ENCODE measurements at places on chromosomes 6 and 20. TPM values are rescaled to one million over a fixed set of nuclear protein-coding genes. Genes with fewer than 3 reads are reported as not detected.

Gene CNR1
- total RNA-seq = 2.0 TPM

DNA sequence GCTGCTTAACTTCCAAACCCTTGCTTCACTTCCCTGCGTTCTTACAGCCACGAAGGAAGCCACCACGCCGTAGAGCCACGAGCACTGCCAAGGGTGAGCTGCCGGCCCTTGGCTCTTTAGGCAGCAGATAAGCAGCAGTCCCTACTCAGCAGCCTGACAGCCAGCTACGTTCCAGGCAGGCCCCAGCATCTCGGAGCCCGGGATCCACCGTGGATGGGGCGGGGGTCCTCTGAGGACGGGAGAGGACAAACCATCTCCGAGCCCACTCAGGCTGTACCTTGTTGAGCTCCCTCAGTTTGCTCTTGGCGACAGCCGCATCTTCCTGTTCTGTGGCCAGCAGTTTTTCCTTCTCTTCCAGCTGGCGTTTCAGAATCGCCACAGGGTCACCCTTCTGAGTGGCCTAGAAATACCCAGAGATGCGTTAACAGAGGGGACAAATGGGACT, 40.5 kb downstream of the RRBP1 start:
- H3K27ac ChIP-seq = no peak overlapping the region
- H3K4me3 ChIP-seq = no peak overlapping the region
- peaks cover 12% of the 10 kb centered on the region for H3K36me3 ChIP-seq
- peaks cover 5% of the 10 kb centered on the region for H3K27me3 ChIP-seq
- no peak for DNase-seq

GRCh38 chr6:103720393-103720792, 1139.3 kb downstream of the HACE1 start:
- no peak overlapping the region for H3K27ac ChIP-seq
- no peaks in the 10 kb centered on the region for H3K4me1 ChIP-seq
- DNase-seq = no peak
- no peaks in the 10 kb centered on the region for H3K36me3 ChIP-seq
- no peak overlapping the region for H3K4me3 ChIP-seq

DNA sequence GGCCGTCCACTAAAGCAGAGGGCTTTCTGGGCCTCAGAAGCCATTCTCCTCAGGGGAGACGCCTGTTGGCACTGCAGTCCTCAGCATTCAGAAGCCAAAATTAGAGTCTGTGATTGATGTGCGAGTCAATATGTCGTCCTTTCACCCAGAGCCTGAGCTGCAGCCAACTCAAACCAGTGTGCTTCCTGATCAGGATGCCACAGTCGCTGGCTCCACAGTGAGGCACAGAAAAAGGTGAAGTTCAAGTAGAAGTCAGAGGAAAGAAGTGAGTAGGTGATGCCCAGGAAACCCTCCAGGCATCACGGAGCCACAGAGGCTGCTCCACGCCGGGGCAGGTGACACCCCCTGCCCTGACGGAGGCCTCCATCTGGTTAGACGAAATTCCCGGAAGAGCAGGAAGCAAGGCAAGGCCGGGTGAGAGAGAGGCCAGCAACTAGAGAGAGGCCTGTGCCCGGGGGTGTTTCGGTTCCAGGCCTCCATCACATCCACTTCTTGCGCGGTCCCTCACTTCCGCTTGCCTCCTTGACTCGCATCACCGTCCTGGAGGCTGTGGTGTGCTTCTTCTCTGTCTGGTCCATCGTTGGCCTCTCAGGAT, 177.7 kb upstream of the SNX9 start:
- DNase-seq = no peak
- H3K4me3 ChIP-seq = no peak overlapping the region
- H3K36me3 ChIP-seq = peaks cover 19% of the 10 kb centered on the region
- no peak overlapping the region for H3K27ac ChIP-seq
- H3K4me1 ChIP-seq = peaks cover 47% of the 10 kb centered on the region

GRCh38 chr6:105667056-105667455, 264.2 kb upstream of the PREP start:
- no peaks in the 10 kb centered on the region for H3K27me3 ChIP-seq
- no peaks in the 10 kb centered on the region for H3K4me1 ChIP-seq
- no peak overlapping the region for H3K27ac ChIP-seq
- H3K36me3 ChIP-seq = no peaks in the 10 kb centered on the region
- no peak for DNase-seq
- H3K4me3 ChIP-seq = no peak overlapping the region

Gene WFDC12
- total RNA-seq = not detected

DNA sequence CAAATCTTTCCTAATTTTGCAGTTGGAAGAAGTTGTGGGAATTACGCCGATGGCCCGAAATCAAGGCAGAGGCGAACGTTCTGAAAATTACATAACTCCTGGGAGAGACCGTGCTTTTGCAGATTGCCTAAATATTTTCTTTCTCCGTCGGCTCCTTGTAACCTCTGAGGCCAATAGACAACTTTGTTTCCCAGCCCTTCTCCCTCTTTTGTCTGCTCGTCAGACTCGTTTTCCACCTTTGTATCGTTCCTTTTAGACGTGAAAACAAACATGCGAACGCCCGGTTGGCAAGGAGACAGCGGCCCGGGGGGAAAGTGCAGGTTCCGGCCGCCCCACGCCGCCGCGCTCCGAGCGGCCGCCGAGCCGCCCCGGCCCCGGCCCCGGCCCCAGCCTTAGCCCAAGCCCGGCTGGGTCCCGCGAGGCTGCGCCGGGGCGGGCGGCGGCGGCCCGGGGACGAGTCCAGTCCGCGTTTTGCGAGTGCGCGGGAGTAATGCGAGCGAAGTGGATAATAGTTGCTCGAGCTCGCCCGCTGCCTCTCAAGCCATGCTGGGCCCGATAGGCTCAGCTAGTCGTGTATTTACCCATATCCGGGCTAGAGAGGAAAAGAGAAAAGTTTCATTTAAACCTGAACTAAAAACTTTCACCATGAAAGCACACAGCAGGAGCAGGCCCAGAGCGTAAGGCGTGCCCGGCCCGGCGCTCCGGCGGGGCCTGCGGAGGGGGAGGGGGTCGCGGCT, at the start of gene ARID1B:
Gene ARID1B (plus strand): TSS at position 539 of the 737 bp plus-strand sequence. CDS start 303 bp downstream, outside the sequence.
- peak within 1 kb of the TSS; percentile 98 for H3K4me3 ChIP-seq
- peaks cover 21% of the 10 kb centered on the region for H3K27me3 ChIP-seq
- peaks cover 12% of the 10 kb centered on the region for H3K36me3 ChIP-seq
- peaks cover 19% of the 10 kb centered on the region for H3K4me1 ChIP-seq

GRCh38 chr6:54445207-54445606, 137.0 kb downstream of the TINAG start:
- H3K36me3 ChIP-seq = no peaks in the 10 kb centered on the region
- H3K27ac ChIP-seq = no peak overlapping the region
- H3K4me3 ChIP-seq = no peak overlapping the region
- no peaks in the 10 kb centered on the region for H3K4me1 ChIP-seq
- H3K27me3 ChIP-seq = no peaks in the 10 kb centered on the region

DNA sequence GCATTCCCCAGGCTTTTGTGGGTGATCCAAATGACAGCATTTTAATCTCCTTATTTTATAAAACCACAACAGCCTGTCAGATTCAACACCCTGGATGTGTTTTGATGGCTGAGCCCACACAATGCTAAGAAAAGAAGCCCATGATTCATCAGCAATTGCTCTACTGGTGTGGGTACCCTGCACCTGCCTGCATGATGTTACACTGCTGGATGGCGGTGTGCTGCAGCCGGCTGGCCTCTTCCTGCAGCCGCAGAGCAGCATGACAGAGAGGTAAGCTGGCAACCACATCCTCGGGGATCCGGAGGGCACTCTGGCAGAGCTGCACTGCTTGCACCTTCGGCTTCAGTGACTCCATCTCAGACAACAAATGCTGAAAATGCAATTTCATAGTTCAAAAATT, 327.5 kb downstream of the SYNE1 start:
- H3K36me3 ChIP-seq = no peaks in the 10 kb centered on the region
- no peaks in the 10 kb centered on the region for H3K27me3 ChIP-seq
- H3K4me1 ChIP-seq = peaks cover 16% of the 10 kb centered on the region
- no peak overlapping the region for H3K27ac ChIP-seq
- H3K4me3 ChIP-seq = no peak overlapping the region

Gene HSD17B8
- 6.5 TPM for total RNA-seq

DNA sequence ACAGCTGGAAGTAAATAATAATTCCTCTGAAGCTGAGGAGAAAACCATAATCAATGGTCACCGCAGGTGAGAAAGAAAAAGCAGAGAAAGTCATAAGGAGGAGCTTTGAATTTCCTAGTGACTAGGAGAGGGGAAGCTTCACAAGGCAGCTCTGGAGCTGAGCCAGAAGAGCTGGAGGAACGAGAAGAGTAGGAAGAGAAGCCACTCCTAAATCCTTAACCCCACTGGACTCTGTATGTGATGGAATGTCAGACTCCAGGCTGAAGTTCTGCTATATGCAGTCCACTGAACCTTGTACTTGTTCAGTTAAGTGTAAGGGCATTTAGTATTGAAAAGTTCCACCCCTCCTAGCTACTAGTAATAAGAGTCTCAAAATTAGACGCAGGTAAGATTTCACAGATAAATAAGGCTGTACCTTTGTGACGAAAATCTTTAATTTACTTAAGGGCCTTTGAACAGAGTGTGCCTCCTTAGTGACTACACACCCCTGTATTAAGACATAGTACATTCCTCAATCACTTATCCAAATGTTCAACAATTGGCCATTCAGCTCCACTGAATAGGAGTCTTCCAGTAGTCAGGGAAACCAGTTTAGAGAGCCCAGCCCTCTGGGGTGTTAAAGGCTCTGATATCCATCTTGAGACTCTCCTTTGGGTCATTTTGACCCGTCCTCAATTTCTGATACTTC, 71.4 kb upstream of the UFL1 start:
- H3K4me3 ChIP-seq = no peak overlapping the region
- H3K4me1 ChIP-seq = no peaks in the 10 kb centered on the region
- no peak overlapping the region for H3K27ac ChIP-seq

Gene MUCL3
- total RNA-seq = not detected

Gene TNXB
- total RNA-seq = 7.5 TPM

GRCh38 chr6:44275749-44276648, 5.7 kb downstream of the TMEM151B start:
- DNase-seq = no peak
- H3K27me3 ChIP-seq = peaks cover 21% of the 10 kb centered on the region
- no peak overlapping the region for H3K27ac ChIP-seq
- H3K4me3 ChIP-seq = no peak overlapping the region
- H3K4me1 ChIP-seq = peaks cover 3% of the 10 kb centered on the region

- no peak for DNase-seq
- H3K4me3 ChIP-seq = no peak overlapping the region
- peaks cover 4% of the 10 kb centered on the region for H3K27me3 ChIP-seq
- no peaks in the 10 kb centered on the region for H3K36me3 ChIP-seq
- no peak overlapping the region for H3K27ac ChIP-seq
Observed at GRCh38 chr6:45382391-45382790, 4.7 kb upstream of the SUPT3H start.

DNA sequence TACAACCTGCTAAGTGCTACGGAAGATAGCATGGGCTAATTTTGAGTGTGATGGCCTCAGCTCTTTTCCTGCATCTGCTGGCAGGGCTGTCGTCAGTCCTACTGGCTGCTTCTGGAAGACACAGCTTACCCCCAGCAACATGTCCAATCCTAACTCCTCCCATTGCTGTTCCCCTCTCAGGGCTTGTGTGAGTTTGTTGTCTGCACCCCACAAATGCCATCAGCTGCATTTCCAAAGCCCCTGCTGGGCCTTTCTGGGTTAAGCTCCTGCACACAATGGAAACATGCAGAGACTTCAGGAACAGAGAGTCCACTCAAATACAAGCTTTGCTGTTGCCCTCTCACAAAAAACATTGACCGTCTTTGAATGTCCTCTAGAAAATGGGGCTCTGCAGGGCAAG, 84.7 kb downstream of the RNF182 start:
- no peak overlapping the region for H3K4me3 ChIP-seq
- DNase-seq = no peak
- no peaks in the 10 kb centered on the region for H3K4me1 ChIP-seq
- H3K27me3 ChIP-seq = no peaks in the 10 kb centered on the region
- H3K27ac ChIP-seq = no peak overlapping the region

- DNase-seq = peak; percentile 31
- no peak overlapping the region for H3K4me3 ChIP-seq
- no peak overlapping the region for H3K27ac ChIP-seq
- peaks cover 2% of the 10 kb centered on the region for H3K27me3 ChIP-seq
- peaks cover 4% of the 10 kb centered on the region for H3K36me3 ChIP-seq
- peaks cover 8% of the 10 kb centered on the region for H3K4me1 ChIP-seq
Observed at GRCh38 chr20:51712501-51713212, 55.5 kb downstream of the ATP9A start.

Gene PHACTR2
- total RNA-seq = 181 TPM

DNA sequence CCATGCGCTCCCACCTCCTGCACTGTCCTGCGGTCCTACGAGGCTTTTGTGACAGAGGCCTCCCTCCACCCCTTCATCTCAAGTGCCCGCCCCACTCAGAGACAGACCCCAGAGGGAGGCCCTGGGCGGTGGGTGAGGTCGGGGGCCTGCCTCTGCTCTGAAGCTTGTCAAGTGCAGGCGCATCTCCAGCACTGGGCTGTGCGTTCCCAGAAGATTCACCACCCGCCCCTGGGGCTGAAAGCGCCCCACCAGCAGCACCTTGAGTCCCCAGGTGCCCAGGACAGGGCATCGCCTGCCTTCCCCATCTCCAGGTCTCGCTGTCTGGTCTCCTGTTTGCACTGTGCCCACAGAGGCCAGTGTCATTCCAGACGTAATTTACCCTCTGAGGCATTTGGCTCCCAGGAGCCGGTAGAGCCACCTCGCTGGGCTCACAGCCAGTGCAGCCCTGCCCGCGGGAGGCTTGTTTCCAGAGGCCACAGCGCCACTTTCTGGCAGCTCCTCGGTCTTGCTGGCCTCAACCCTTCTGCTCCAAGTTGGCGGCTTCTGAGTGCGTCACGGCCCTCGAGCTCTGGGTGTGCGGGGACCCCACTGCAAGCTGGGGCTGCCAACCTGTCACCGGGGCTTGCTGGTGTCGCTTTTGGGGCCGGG, 191.1 kb downstream of the TAF4 start:
- peak; percentile 39 for DNase-seq
- H3K4me3 ChIP-seq = no peak overlapping the region
- no peaks in the 10 kb centered on the region for H3K4me1 ChIP-seq
- H3K36me3 ChIP-seq = no peaks in the 10 kb centered on the region

DNA sequence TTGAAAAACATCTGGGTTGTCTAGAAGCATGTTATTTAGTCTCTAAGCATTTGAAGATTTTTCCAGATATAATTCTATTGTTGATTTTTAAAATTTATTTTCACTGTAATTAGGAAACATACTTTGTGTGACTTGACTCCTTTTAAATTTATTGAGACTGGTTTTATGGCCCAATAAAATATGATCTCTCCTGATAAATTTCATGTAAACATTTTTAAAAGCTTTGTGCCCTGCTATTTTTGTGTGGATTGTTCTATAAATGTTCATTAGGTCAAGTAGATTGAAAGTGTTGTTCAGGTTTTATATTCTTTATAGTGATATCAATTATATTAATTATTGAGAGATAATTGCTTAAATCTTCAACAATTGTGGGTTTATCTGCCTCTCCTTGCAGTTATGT, 105.4 kb downstream of the RFX6 start:
- no peak overlapping the region for H3K27ac ChIP-seq
- H3K4me1 ChIP-seq = no peaks in the 10 kb centered on the region
- no peak overlapping the region for H3K4me3 ChIP-seq
- no peaks in the 10 kb centered on the region for H3K36me3 ChIP-seq

- DNase-seq = no peak
- H3K36me3 ChIP-seq = no peaks in the 10 kb centered on the region
- H3K4me1 ChIP-seq = peaks cover 4% of the 10 kb centered on the region
- H3K27me3 ChIP-seq = peaks cover 1% of the 10 kb centered on the region
- no peak overlapping the region for H3K4me3 ChIP-seq
Observed at GRCh38 chr6:14765106-14765505, 480.8 kb upstream of the JARID2 start.

All from endothelial cell (in vitro differentiated cells).